ENCODE measurements at places on chromosomes 11 and 22.

- DNase-seq: no peak
Observed at GRCh38 chr11:74490941-74491340, 2.6 kb downstream of the LIPT2 start.

DNA sequence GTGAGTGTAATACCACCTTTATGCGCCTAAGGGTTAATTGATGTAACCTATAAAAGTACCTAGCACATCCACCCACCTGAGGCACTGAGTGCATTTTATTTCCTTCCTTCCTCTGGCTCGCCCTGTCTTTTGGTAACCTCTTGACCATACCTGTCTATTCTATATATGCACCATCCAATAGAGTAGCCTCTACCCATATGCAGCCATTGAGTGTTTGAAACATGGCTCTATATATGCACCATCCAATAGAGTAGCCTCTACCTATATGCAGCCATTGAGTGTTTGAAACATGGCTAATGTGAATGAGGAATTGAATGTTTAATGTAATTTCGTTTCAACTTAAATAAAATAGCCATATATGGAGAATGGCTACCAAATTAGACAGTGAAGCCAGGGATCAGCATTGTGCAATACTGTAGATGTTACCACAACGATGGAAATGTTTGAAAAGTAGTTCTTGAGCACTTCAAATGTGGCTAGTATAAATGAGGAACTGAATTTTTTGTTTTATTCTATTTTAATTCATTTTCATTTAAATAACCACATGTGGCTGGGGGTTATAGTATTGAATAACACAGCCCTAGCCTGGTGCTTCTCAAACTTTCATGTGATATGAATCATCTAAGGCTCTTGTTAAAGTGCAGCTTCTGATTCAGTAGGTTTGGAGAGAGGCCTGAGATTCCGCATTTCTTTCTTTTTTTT lies 33.8 kb downstream of the SLC35F2 start:
- DNase-seq: no peak

- DNase-seq: no peak
Observed at GRCh38 chr22:21068681-21069276, 23.0 kb downstream of the LRRC74B start.

GRCh38 chr11:108593923-108594434 lies 411 bp upstream of the EXPH5 start:
- no peak for DNase-seq

DNA sequence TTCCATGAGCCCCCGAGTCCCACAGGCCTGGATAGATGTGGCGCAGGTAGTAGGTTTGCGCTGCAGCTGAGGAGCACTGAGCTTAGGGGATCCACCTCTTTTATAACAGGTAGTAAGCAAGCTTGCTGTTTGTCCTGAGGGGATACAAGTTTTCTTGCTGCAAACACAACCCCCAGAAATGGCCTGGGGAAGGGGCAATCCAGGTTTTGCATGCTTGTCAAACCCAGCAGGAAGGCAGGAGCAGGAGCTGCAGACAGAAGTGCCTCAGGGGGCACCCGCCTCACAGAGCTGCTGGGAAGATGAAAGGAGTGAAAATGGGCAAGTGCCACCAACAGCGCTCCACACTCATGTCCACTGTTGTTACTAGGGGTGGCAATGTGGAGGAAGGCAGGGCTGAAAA lies 18.5 kb downstream of the APOL5 start:
- DNase-seq: no peak

Measured in T-helper 2 cell treated with Interferon-gamma antibody and Interleukin-4, amounts not matched to agents 5 μg/mL and 100 μg/mL, for 36 hours (primary cell).